Activated CD4-positive, alpha-beta memory T cell treated with anti-CD3 and anti-CD28 coated beads for 36 hours (primary cell): ENCODE measurements at places on chromosomes 7 and 10. TPM values are rescaled to one million over a fixed set of nuclear protein-coding genes. Genes with fewer than 3 reads are reported as not detected.

ZCCHC24 gene
- 0.77 TPM for total RNA-seq

GRCh38 chr10:93363891-93364648, 118.1 kb downstream of the MYOF start:
- no peak for DNase-seq

FBXL13 gene
- 0.45 TPM for total RNA-seq

GRCh38 chr7:64544010-64544409, 18.9 kb downstream of the ZNF680 start:
- DNase-seq, result no peak

GRCh38 chr7:50315739-50316671, 11.5 kb downstream of the IKZF1 start:
- peak; percentile 53 for DNase-seq

DNA sequence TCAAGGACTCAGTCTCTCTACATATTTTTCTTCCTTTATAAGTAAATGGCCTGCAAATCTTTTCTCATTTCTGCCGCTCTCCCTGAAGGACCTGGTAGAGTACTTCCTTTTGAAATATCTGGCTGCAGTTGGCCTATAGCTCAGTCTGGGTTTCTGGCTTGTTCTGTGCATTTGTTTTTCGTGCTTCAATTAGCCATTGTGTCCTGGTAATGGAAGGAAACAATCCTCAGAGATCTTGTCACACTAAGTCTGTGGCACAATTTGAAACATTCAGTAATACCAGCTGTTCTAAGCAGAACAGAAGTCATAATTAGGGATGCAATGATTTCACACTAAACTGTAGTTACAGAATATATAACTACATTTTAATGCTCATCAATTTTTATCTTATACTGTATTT, 545.0 kb downstream of the NRG3 start:
- no peak for DNase-seq

- no peak for DNase-seq
Observed at GRCh38 chr7:144386741-144387140, 16.8 kb downstream of the NOBOX start.

- no peak for DNase-seq
Observed at GRCh38 chr10:123906296-123906695, 14.7 kb upstream of the CPXM2 start.
